ENCODE measurements at places on chromosomes 3 and 15.

DNA sequence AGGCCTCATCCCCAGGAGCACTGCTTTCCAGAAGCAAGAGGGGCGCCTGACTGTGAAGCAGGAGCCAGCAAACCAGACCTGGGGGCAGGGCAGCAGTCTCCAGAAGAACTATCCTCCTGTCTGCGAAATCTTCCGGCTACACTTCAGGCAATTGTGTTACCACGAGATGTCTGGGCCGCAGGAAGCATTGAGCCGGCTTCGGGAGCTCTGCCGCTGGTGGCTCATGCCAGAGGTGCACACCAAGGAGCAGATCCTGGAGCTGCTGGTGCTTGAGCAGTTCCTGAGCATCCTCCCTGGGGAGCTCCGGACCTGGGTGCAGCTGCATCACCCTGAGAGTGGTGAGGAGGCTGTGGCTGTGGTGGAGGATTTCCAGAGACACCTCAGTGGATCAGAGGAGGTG is 2.1 kb downstream of the ZKSCAN7 start:
- DNase-seq, result no peak

- no peak for DNase-seq
These were observed 90.6 kb downstream of the SLC9A9 start for GRCh38 chr3:143757691-143758090.

- no peak for DNase-seq
These were observed 133.3 kb upstream of the TPM1 start for GRCh38 chr15:62909257-62909656.

GRCh38 chr15:31499236-31499952 is 172.8 kb downstream of the KLF13 start:
- no peak for DNase-seq

GRCh38 chr3:172726380-172726779 is 15.5 kb upstream of the NCEH1 start:
- DNase-seq, result no peak

DNA sequence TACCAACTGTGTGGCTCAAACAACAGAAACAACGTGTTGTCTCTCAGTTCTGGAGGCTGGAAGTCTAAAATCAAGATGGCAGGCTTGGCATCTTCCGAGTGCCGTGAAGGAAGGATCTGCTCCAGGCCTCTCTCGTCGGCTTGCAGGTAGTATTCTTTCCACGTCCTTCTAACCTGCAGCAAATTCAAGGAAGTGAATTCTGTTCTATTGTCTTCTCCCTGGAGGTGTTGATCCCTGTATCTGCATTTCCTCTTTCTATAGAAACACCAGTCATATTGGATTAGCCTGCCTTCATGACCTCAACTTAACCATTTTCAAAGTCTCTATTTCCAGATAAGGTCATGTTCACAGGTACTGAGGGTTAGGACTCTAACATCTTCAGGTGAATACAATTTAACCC is 512.1 kb downstream of the GABRG3 start:
- DNase-seq, result no peak

DNA sequence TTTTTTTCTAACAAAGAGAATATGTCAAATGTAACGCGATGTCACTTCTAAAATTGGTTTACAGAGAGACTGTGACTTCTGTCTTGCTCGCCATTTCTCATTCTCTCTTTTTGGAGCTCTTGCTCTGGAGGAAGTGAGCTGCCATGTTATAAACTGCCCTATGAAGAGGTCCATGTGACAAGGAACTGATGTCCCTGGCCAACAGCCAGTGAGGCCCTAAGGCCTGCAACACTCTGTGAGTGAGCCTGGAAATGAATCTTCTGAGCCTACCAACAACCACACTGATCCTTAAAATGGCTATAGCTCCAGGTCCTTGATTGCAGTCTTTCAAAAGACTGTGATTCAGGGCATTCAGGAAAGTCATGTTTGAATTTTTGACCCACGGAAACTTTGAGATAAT is 49.9 kb downstream of the NMD3 start:
- no peak for DNase-seq

- DNase-seq, result no peak
These were observed 30.1 kb upstream of the PLOD2 start for GRCh38 chr3:146191051-146191450.

DNA sequence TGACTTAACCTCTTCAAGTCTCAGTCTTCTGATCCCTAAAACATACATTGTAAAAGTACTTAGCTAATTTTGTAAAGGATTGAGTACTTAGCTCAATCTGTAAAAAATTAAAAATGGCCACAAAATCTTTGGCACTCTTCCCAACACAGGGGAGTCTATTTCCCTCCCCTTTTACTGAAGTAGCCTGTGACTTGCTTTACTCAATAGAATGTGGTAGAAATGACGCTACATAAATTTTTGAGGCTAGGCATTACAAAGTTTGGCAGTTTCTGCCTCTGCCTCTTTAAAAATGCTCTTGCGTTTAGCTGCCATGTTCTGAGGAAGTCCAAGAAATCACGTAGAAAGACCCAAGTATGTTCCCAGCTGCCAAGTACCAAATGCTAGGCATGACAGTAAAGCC is 80.2 kb downstream of the CBLB start:
- no peak for DNase-seq

DNA sequence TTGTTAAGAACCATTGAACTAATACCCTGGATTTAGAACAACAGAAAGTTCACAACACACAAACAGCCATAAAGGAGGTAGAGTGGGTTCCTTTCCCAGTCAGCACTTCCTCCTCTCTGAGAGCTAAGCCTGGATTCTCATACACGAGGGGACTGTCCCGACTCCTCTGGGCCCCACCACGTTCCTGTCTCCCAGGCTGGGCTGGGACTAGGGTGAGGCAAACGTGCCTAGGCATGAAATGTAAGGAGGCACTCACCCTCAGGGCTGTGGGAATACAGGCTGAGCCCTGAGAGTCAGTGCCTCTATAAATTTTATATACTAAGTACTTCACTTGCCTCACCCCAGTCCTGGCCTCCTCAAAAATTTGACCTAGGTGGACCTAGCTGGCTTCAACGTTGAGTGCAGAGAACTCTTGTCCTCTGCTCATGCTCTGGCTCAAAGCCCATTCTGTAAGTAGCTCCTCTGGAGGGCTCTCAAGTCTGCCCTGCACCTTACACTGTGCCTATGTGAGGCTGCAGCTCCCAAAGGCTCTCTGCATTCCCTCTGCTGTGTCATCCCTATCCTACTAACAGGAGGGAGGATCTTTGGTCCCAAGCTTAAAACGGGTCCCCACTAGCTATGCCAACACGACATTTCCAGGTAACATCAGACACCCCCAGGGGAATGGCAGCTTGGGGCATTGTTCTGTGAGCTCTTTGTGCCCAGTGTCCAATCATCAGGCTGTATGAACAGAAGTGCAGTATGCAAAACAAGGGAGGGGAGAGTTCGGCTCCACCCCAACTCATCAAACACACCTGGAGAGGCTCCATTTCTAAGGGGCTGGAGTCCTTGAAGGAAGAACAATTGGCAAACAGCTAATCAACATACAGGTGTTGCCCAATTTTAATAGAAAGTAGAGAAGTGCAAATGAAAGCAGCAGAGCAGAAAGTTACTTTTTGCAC is 233.2 kb downstream of the RPLP1 start:
- no peak for DNase-seq

- DNase-seq, result no peak
These were observed 71.5 kb downstream of the SLC12A8 start for GRCh38 chr3:125140818-125141595.

DNA sequence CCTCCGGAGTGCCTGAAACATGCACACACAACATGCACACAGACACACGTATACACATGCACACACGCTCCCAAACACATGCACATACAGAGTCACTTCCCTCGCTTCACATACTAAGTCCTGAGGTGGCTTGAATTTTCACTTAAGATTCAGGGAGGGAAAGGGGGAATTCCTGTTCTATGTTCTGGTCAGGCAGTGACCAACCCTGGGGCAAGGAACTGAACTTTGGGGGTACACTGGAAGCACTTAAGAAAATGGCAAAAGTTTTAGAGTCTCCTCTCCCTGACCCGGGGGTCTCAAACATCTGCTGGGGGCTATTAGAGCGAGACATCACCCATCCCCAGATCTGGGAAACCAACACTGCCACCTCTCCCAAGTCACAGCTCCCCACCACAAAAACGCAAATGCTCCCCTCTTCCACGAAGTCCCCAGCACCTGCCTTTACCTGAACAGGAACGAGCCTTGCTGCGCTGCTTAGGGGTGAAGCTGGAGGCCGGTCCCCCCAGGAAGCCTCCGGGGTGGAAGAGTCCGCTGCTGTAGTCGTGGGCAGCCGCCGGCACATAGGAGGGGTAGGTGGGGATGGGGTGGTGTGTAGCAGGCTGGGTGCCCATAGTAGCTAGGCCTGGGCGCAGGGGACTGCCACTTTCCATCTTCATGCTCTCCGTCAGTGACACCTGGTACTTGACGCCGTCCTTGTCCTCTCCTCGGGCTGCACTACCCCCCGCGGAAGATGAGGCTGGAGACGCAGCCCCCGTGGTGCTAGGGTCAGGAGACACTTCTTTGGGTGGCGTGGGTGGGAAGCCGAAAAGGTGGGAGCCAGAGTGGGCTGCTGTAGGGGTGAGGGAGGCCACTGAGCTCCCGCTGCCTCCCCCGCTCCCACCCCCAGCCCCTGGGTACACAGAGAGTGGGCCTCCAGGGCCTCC is 7.5 kb downstream of the GATA2 start:
- no peak for DNase-seq

DNA sequence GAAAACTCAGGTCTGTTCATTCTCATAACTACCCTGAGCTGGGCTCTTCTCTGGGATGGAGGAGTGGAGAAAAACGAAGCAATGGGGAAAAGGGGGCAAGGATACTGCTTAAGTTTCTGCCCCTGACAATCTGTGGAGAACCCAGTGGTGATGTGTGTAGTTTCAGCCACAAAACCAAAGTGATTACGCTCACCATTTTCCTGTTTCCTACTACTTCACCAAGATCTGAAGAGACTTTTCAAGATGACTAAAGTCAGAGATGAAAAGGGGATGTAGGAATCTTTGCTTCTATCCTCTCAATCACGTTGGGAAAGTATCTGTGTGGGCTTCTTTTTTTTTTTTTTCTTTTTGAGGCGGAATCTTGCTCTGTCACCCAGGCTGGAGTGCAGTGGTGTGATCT is 8.3 kb upstream of the UBE2E1 start:
- no peak for DNase-seq

DNA sequence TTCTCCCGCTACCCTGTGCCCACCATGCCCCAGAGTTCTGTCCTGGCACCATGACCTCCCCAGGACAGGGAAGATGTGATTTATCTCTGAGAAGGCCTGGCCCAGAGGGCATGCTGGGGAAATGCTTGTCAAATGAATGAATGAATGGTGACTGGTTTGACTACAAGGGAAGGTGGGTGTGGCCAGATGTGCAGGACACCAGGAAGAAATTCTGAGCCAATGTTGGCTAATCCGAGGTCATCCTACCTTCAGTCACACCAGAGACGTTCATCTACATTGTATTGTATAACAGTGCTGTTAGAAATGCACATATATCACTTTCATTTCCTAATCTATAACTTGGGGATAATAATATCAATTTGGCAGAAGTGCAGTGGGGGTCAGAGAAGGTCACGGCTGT is 138.4 kb downstream of the FAM43A start:
- no peak for DNase-seq

- no peak for DNase-seq
These were observed 428.5 kb upstream of the PROK2 start for GRCh38 chr3:72213296-72214065.

DNA sequence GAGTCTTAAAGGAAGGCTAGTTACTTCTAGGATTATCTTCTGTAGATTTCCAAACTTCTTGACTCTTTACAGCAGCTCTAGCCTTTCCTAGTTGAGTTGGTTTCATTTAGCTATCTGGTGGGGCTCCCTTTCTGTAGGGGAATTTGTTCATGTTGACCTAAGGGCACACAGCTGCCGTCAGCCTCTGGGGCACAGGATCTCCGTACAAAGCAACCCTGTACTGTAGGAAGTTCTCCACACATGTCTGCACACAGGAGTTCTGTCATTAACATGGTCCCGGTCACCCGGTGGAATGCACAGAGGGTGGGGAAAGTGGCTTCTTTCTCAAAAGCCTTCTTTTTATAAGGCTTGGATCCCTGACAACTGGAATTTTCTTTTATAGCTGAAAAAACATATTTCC is 88.7 kb upstream of the TNIK start:
- no peak for DNase-seq

DNA sequence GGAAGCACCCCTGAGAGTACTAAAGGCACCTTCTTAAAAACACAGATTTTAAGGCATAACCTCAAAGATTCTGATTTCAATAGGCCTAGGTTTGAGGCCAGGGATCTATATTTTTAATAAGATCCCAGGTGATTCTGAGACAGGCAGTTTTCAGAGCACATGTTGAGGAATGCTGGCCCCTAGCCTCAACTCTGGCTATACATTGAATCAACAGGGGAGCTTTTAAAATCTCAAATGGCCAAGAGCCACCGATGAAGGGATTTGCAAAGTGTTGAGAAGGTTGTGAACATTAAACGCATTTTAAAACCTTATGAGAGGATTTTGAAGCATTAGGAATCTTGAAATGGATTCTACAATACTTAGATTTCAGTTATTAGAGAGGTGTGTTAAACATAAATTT is 268.8 kb upstream of the ARHGEF26 start:
- DNase-seq, result no peak

DNA sequence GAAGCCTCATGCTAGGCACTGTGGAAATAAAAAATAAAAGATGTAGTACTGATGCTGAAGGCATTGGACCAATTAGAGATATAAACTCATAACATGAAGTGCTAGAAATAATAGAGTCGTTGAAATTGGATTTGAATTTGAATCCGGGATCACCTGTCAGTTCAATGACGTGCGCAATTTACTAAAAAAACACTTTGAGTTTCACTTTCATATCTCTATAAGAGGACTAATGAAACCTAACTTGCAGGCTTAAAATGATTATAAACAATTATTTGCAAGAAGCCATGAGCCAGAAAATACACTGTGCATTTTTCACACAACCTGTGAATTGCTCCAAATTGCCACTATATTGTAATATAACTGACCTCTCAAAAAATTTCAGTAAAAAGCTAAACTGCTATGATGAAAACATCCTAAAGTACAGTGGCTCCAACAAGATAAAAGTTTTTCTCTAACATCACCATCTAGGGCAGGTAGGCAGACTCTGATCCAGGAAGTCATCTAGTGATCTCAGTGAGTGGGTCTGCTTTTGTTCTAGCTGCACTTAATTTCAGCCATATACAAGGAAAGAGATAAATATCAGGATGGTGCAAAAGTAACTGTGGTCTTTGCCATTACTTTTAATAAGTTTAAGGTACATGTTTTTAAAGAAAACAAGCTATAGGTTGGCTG is 440.2 kb downstream of the CNTN6 start:
- DNase-seq, result no peak

DNA sequence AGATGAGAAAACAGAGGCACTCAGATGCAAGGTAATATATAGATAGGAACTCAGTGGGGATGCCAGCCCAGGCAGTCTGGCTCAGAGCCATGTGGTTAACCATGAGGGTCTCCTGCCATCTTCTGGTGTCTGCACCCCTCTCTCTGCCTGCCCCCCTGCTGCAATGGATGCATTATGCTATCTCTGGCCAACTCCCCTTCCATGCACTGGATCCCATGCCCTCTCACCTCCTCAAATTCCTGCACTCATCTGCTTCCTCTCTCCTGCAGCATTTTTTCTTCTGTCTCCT is 163.2 kb downstream of the STT3B start:
- DNase-seq, result no peak

Data from SW480 (cell line).